ENCODE measurements at places on chromosomes 7 and 10.

- no peak for DNase-seq
These were observed 214.0 kb downstream of the MDFIC start for GRCh38 chr7:115135769-115136410.

DNA sequence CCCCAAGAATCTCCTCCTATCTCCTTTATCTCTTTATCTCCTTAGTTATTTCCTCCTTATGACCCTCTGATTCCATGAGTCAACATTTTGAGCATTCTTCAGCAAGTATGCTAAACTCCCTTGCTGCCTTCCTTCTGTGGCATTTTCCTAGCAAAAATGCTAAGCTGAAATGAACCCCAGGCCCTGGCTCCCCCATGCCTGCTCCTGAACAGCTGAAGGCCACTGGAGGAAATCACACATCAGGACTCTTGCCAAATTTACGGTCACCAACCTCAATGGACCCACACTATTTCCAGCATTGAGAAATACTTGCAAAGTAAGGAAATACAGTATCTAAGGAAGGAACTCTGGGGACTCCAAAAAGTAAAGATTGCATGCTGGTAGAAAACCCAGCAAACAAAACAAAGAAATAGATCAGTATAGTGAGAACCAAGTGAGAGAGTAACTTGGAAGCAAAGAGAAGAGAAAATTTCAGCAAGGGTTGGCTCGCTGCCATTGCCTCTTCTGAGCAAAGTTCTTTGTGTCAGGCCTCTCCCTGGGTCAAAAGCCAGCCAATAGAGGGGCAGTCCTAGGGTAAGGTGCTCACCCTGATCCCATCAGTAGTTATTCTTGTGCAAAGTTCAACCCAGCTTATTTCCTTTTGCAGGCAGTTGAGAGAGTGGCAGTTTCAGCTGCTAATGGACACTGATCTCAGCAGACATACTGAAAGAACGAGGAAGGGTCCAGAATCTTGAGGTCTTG, 5.1 kb upstream of the PLEKHS1 start:
- no peak for DNase-seq

- no peak for DNase-seq
These were observed 66.8 kb downstream of the POU6F2 start for GRCh38 chr7:39044489-39044888.

DNA sequence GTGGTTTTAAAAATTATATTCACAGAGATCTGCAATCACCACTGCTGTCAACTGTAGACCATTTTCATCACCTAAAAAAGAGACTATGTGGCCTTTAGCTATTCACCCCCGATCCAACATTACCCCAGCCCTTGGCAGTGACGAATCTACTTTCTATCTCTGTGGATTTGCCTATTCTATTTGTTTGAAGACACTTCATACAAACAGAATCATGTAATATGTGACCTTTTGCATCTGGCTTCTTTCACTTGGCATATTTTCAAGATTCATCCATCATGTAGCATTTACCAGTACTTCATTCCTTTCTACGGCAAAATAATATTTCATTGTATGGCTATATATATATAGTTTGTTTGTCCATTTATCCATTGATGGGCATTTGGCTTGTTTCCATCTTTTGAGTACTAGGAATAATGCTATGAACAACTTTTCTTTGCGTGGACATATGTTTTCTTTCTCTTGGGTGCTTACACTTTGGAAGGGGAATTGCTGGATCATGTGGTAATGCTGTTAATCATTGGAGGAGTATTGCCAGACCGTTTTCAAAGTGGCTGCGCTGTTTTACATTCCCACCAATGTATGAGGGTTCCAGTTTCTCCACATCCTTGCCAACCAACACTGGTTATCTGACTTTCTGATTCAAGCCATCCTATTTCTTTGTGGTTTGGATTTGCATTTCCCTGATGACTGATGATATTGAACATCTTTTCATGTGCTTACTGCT, 22.3 kb downstream of the ADAMTS14 start:
- no peak for DNase-seq

GRCh38 chr10:34102237-34102673, 712.8 kb downstream of the PARD3 start:
- DNase-seq: no peak

GRCh38 chr7:36287371-36288241, 102.1 kb upstream of the ANLN start:
- no peak for DNase-seq

GRCh38 chr7:17275749-17276671, 22.4 kb upstream of the AHR start:
- no peak for DNase-seq

DNA sequence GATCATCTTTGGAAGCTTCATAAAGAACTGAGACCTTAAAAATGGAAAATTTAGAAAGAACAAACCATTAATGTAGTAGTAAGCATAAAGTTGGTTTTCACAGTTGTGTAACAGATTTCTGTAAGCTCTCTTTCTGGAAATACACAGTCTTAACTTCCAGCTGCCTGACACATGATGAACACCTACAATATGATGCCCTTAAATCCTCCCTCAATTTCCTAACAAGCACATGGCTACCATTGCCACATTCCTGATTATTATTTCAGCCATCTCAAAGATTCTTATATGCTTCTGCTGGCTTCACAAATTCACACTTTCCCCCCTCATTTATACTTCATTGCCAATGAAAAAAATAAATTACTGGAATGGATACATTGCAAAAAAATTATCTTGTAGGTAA, 49.4 kb downstream of the PLXDC2 start:
- DNase-seq: no peak

- DNase-seq: no peak
These were observed 35.7 kb upstream of the UNC5B start for GRCh38 chr10:71176661-71177060.

DNA sequence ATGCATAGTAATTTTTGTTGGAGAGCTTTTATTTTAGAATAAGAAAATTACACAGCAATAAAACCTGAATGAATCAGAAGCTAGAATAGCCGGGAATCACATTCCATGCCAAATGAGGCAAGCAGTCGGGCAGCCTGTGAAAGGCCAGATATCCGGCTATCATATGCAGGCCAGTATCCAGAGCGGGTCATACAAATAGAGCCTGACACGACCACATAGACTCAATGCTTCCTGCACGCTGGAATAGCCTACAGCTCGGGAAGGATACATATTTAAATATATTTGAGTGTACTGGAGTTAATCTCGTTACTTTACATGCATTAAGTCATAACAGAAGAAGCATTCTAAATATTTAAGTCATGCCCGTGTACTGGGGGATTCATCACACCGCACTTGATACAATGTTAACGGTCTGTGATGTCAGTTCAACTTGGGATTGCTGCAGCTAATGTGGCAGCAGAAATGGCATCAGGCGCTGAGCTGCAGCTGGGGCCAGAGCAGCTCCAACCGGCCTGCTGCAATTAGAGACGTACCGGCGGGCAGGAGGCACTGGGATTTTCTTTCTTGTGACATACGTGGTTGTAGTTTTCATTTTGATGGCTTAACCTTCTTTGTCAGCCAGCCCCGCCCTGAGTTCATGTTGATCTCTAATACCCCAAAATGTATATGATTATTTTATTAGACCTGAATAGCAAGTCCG, 112.0 kb downstream of the EBF3 start:
- no peak for DNase-seq

- no peak for DNase-seq
These were observed 19.9 kb upstream of the HERPUD2 start for GRCh38 chr7:35714862-35715261.

DNA sequence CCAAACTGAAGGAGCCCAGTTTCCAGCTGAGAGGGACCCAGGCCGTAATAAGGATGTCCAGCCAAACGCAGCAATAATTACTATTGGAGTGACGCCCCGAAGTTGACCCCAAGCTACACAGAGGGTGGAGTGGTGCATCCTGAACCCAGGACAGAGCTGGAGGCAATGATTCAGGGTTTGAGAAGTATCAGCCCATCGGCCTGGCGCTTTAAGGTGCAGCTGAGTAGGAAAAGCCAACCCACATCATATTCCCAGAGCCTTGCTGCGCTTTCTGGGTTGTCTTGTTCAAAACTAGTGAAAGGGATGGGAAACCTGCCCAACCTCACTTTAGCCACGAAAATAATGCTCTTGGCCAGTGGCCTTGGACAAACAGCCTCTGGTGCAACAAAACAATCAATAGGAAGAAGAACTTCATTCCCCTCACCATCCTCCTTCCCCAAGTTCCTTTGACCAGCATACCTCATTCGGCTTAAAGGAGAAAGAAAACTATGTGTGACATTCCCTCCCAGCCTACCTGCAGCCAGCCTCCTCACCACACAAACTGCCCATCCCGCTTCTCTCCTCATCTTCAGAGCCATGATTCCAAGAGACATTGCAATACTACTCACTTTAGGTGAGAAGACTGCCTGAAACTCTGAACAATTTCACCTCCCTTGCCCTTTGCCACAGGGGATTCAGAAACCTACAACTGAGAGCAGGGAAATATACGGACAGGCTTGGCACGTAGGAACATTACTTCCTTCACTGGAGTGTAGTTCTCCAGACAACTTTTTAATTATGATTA, 217.2 kb upstream of the MKLN1 start:
- peak; percentile 44 for DNase-seq

GRCh38 chr7:4690953-4691856, 9.1 kb downstream of the FOXK1 start:
- no peak for DNase-seq

GRCh38 chr7:114086537-114086913, 167.7 kb upstream of the PPP1R3A start:
- DNase-seq: no peak

DNA sequence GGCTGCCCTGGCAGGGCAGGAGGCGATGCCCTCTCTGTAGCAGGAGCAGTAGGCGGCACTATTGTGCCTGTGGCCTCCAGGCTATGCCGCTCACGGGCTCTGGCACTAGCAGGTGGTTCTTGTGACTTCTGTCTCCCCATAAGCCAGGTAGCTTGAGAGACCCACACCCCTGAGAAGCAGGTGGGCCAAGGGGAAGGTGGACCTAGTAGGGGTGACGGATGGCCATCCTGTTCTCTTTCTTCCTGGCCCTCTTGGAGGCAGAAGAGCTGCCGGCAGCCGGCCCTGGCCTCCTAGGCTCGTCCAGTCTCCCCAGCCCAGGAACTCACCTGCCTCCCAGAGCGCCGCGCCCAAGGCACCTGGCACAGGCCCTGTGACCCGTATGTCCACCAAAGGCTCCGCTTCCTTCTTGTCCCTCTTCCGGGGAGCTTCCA, 15.4 kb downstream of the MMRN2 start:
- DNase-seq: no peak

DNA sequence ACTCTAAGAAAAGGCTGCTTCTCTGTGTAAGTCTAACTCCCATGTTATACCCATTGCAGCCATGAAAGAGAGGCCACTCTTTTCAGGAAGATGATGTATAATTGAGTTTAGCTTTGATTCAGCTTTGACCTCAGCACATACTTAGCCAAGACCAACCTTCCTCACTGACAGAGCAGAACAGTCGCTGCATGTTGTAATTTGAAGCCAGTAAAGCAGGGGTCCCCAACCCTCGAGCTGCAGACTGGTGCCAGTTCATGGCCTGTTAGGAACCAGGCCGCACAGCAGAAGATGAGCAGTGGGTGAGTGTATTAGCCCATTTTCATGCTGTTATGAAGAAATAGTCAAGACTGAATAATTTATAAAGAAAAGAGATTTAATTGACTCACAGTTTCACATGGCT, 223.9 kb downstream of the GPR158 start:
- no peak for DNase-seq

Measured in dorsolateral prefrontal cortex (tissue), 122 donors.